Epithelial cell of umbilical artery (primary cell): ENCODE measurements at places on chromosomes 1 and 21. TPM values are rescaled to one million over a fixed set of nuclear protein-coding genes. Genes with fewer than 3 reads are reported as not detected.

Gene TP73
- total RNA-seq, result under 0.01 TPM in 1 of 2 replicates, not detected in the other

Gene PLPPR5
- total RNA-seq, result under 0.01 TPM in 1 of 2 replicates, not detected in the other

Gene CR1L
- not detected in 2 replicates for total RNA-seq

Gene FMO2
- not detected in 2 replicates for total RNA-seq

Gene FOXD2
- under 0.01 TPM in 1 of 2 replicates, not detected in the other for total RNA-seq

Gene A3GALT2
- not detected in 2 replicates for total RNA-seq

Gene MXRA8
- 1.6 and 2.1 TPM in 2 replicates for total RNA-seq

Gene MTFR1L
- total RNA-seq, result 28.3 and 28.7 TPM in 2 replicates

Gene CELA2B
- not detected in 2 replicates for total RNA-seq

Gene CKS1B
- 116 and 140 TPM in 2 replicates for total RNA-seq

Gene TTC34
- total RNA-seq, result under 0.01 and 0.15 TPM in 2 replicates

Gene ESPN
- total RNA-seq, result 0.30 and 1.3 TPM in 2 replicates

Gene VWA1
- total RNA-seq, result 0.91 and 1.6 TPM in 2 replicates
